AG04450 (cell line): ENCODE measurements at places on chromosomes 16 and 17.
A peak's percentile ranks its signal among the peaks of the same experiment; 100 is the strongest.

- peak; percentile 98 for DNase-seq
These were observed 6.7 kb upstream of the CD68 start for GRCh38 chr17:7572588-7573323.

DNA sequence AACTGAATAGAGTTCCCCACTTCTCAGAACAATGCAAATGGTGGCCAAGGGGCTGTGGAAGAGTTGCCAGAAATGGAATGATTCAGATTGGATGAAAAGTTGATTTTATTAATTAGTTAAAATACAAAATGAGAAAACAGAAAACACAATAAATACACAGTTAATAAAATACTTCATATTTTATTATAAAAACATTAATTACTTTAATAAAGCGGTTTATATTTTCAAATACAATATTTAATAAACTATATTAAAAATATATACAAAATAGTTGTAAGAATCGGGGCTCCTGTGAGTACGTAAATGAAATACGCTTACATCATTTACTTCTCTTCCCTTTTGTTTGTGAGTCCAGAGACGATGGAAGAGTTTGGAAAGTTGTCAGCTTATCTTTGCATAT lies 507.6 kb downstream of the WWOX start:
- DNase-seq = no peak

DNA sequence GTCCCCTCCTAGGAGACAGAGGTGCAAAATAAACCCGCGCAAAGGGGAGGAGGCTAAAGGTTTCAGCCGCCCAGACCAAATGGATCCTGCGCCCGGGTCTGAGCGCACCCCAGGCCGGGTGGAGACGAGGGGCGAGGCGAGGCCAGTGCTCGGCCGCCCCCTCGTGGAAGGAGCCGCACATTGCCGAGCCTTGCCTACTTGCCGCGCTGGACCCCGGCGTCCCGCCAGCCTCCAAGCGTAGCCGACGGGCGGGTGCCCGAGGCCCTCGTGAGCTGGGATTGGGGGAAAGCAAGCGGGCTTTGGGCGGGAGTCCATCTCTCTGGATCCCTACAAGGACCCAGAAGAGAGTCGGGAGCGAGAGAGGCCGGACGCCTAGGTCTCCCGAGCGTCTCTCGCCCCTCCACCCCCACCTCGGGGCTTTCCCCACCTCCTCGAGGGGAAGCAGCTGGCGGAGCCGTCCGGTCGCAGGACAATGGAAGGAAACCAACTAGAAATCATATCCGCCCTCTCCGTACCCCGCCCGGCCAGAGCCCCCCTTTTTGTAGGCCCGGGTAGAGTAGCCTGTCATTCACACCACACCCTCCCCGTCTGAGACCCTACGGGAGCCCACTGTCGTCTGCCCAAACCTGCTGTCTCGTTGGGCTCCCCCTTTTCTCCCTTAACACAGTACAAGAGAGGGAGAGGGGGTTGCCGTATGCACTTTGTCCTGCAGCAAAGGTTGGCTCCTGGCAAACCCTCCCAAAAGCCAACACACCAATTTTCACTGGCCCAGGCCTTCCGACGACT lies 664 bp upstream of the BCL6B start:
- no peak for DNase-seq

DNA sequence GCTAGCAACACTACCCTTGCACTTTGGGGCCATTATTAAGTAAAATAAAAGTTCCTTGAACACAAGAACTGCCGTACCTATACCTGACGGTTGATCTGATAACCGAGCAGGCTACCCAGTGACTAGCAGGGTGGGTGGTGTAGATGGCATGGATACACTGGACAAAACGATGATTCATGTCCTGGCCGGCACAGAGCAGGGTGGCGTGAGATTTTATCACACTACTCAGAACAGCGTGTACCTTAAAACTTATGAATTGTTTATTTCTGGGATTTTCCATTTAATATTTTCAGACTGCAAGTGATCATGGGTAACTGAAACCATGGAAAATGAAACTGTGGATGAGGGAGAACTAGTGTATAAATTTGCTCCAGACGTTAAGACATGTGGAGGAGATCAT lies 41.0 kb upstream of the MSI2 start:
- DNase-seq = no peak

GRCh38 chr16:89602273-89602951 lies 11.0 kb upstream of the DPEP1 start:
- peak; percentile 72 for DNase-seq

DNA sequence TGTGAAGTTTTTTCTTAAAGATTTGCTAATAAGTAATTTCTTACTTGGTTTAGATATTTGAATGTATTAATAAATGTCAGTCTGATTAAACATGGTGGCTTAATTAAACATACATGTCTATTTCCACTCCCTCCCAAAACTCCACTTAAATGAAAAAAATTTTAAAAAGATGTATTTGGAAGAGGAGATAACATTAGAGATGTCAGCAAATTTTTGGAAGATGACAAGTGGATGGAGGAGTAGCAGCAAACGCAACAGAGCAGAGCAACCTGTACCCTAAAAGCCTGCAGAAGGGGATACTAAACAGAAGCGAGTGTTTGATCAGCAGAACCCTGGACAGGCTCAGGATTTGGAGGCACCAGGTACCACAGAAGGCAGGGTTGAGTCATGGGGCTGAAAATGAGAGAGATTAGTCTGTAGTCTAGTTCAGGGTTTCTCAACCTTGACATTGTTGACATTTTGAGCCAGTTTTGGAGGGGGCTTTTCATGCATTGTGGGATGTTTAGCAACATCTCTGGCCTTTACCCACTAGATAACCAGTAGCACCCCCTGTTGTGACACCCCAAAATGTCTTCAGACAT lies 17.8 kb downstream of the LUC7L3 start:
- no peak for DNase-seq

DNA sequence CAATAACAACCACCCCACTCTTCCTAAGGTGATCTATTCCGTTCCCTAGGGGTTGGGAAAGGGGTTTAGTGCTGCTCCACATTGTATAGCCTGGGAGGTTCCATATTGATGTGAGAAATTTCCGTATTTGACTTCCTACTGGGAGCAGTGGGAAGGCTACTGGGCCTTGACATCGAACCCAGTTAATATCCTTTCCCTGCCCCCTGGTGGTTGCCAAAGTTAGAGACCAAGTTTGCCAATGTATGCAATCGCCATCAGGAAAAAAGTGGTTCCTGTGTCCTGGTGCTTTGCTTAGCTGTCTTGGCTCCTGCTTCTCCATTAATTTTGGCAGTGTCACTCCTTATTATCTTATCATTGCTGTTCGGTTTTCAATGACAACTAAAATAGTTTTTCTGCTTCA lies 914.9 kb downstream of the KCNJ2 start:
- DNase-seq = no peak
